ENCODE measurements at places on chromosomes 4 and X. TPM values are rescaled to one million over a fixed set of nuclear protein-coding genes. Genes with fewer than 3 reads are reported as not detected.

- no peak for DNase-seq
These were observed 105.5 kb downstream of the BCOR start for GRCh38 chrX:39992300-39992699.

DNA sequence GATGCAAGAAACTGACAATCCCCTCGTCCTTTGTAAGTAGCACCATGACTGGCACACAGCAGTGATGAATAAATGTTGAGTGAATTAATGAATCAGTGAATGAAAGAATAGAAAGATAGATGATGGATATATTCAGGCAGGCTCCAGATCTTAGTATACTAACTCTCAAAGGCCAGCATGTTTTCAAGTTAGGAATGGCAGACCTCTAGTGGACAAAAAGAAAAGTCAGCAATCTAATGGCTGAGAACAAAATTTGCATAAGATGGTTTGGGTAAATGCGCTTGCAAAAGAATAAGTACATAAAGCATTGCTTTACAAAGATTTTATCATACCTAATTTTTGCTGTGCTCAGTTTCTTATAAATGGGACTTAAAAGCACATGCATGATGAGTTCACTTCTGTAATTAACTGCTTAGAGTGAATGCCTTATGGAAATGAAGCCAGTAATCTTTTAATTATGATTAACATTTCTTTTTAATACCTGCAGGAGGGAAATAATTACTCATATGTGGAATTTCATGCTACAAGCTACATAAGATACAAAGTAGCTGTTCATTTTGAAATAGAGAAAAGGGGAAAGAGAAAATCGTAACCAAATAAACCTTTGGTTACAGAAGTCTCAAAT lies 126.9 kb upstream of the GPRIN3 start:
- DNase-seq = peak; percentile 2

GRCh38 chrX:97898798-97899197 lies 1015.1 kb downstream of the RPA4 start:
- no peak for DNase-seq

GRCh38 chr4:46329118-46329976 lies 60.6 kb downstream of the GABRA2 start:
- DNase-seq = no peak

GRCh38 chrX:69307029-69307428 lies 141.8 kb upstream of the PJA1 start:
- DNase-seq = no peak

GRCh38 chr4:52576961-52577623 lies 82.0 kb downstream of the USP46 start:
- DNase-seq = no peak

DNA sequence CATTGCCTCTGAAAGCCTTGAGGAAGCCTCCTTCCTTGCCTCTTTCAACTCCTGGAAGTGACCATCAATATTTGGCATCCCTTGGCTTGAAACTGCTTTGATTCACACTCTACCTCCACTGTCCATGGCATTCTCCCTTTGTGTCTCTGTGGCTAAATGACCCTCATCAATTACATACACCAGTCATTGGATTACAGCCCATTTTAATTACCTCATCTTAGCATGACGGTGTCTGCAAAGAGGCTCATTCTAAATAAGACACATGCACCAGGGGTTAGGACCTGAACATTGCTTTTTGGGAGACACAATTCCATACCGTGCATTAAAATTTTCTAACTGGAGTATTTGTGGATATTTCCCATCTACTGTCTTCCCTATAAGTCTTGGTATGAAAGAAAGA lies 60.7 kb upstream of the FAM9A start:
- DNase-seq = no peak

DNA sequence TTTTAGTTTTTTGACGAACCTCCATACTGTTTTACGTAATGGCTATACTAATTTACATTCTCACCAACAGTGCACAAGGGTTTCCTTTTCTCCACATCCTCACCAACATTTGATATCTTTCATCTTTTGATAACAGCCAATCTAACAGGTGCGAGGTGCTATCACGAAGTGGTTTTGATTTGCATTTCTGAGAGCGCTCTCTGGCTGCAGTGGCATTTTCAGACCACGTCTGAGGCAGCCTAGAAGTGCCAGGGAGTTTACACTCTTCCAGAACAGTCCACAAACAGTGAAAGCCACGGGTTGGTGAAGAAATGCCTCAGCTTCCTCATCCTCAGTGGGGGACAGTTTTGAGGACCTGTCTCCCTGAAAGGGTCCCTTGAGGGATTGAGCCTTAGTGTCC lies 471.0 kb downstream of the BCOR start:
- DNase-seq = no peak

GRCh38 chr4:125244848-125245450 lies 69.8 kb upstream of the FAT4 start:
- DNase-seq = no peak

GRCh38 chrX:108584617-108585211 lies 145.1 kb downstream of the COL4A5 start:
- DNase-seq = no peak

GRCh38 chr4:4402966-4403365 lies 16.1 kb downstream of the NSG1 start:
- peak; percentile 72 for DNase-seq

GRCh38 chr4:173990126-173990868 lies 293.2 kb downstream of the FBXO8 start:
- DNase-seq = peak; percentile 3

The ZAR1 gene
- total RNA-seq = 0.11 TPM

The OSTC gene
- 105 TPM for total RNA-seq

The UGT2B11 gene
- not detected for total RNA-seq

The RPS6KA6 gene
- 1.1 TPM for total RNA-seq

The SSX4 gene
- not detected for total RNA-seq

The SLC10A6 gene
- total RNA-seq = not detected

The ELOVL6 gene
- total RNA-seq = 3.9 TPM

The GALNTL6 gene
- not detected for total RNA-seq
